Activated CD4-positive, alpha-beta T cell treated with anti-CD3 and anti-CD28 coated beads, Interleukin-2, amount 10 ng/mL, durations not matched to agents 24 days and 14 days (primary cell): ENCODE measurements at places on chromosomes 13 and 19. TPM values are rescaled to one million over a fixed set of nuclear protein-coding genes. Genes with fewer than 3 reads are reported as not detected.
A peak's percentile ranks its signal among the peaks of the same experiment; 100 is the strongest.

DNASE2 gene
- 21.5 and 22.0 TPM in 2 replicates for total RNA-seq

GRCh38 chr13:92951273-92951890 is 275.2 kb upstream of the GPC6 start:
- no peaks in the 10 kb centered on the region for H3K27me3 ChIP-seq
- H3K4me3 ChIP-seq, result no peak overlapping the region
- no peak overlapping the region for H3K27ac ChIP-seq
- no peaks in the 10 kb centered on the region for H3K4me1 ChIP-seq
- no peaks in the 10 kb centered on the region for H3K36me3 ChIP-seq

GRCh38 chr19:13033244-13033643 is 38.0 kb downstream of the NFIX start:
- no peaks in the 10 kb centered on the region for H3K36me3 ChIP-seq
- H3K4me3 ChIP-seq, result no peak overlapping the region
- H3K27me3 ChIP-seq, result peaks cover 2% of the 10 kb centered on the region
- H3K27ac ChIP-seq, result no peak overlapping the region

DNA sequence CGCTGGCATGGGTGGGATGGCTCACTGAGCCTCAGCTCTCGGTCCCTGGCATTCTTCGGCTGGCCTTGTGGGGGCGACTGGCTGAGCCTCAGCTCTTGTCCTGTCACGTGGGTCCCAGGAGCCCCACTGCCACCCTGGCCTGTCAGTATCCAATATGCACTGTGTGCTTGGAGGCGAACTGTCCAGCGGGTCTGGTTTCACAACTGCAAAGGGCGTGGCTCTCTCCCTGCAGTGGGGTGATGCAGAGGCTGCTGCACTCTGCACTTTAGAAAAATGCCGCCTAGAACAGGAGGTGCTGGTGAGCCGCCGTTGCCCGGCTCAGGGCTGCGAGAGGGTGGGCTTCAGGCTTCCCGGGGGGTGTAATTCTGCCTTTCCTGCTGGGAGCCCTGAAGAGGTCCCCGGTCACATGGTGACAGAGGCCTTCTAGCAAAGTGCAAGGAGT is 17.0 kb upstream of the TMEM255B start:
- peak; percentile 76 for DNase-seq
- H3K4me1 ChIP-seq, result peaks cover 19% of the 10 kb centered on the region
- peak overlapping the region; percentile 37 for H3K4me3 ChIP-seq
- peaks cover 31% of the 10 kb centered on the region for H3K27me3 ChIP-seq

DNA sequence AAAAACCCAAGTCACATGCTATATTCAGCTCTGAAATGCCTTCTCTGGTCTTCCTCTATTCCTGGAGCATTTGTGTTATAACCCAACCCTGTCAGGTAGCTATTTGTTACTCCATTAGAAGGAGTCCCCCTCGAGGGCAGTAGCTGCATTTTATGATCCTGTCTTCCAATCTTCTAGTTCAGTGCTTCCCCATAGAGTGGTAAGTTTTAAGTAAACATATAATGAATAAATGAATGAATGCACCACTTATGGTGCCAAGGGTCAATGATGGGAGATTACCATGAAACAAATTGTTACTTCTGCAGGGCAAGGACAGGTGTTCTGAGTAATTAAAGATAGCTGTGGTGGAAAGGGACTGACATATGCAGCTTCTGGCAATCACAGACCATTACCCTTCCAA is 4.0 kb downstream of the RASL11A start:
- H3K36me3 ChIP-seq, result no peaks in the 10 kb centered on the region
- no peak overlapping the region for H3K27ac ChIP-seq
- peaks cover 46% of the 10 kb centered on the region for H3K27me3 ChIP-seq
- no peak for DNase-seq
- no peak overlapping the region for H3K4me3 ChIP-seq

DNA sequence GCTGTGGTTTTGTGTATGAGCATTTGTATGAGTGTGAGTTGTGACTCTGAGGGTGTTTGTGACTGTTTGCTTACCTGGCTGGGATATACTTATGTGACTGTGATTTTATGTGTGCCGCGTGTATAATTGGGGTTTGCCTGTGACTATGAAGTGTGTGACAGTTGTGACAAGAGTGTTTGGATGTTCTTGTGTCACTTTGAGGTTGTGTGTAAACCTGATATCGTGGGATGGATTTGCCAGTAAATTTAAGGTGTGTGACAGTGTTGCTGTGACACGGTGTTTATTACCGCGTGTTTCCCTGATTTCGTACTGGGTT is 442 bp downstream of the ZNF420 start:
- peaks cover 35% of the 10 kb centered on the region for H3K36me3 ChIP-seq
- no peak for DNase-seq
- H3K4me3 ChIP-seq, result peak overlapping the region; percentile 91
- peaks cover 17% of the 10 kb centered on the region for H3K4me1 ChIP-seq

DNA sequence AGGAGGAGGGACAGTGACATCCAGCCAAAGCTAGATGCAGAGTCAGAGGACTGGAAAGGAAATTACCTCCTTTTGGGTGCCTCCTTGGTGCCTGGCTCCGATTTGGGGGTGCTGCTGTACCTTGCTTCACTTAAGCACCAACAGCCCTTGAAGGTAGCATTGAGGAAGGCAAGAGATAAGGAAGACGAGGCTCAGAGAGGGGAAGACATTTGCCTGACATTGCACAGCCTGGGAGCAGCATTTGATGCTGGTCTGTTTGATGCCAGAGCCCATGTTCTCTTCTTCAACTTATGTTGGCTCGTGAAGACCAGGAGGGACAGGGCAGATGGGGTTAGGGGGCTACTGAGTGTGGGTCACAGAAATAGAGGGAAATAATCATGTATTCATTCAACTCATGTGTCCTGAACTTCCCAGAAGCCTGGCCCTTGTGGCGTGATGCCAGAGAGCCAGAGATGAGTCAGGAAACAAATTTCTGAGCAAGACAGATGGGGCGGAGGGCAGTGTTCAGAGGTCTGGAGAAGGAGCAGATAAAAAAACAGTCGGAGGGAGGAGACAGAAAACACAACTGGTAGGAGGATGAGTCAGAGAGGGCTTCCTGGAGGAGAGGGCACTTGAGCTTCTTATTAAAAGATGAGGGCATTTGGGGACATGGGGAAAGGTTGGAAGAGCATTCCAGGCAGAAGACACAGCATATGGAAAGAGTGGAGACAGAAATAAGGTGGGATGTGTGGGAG is 3.0 kb upstream of the C19orf81 start:
- H3K27ac ChIP-seq, result no peak overlapping the region
- DNase-seq, result no peak
- H3K4me3 ChIP-seq, result no peak overlapping the region
- H3K27me3 ChIP-seq, result no peaks in the 10 kb centered on the region
- H3K36me3 ChIP-seq, result no peaks in the 10 kb centered on the region

DNA sequence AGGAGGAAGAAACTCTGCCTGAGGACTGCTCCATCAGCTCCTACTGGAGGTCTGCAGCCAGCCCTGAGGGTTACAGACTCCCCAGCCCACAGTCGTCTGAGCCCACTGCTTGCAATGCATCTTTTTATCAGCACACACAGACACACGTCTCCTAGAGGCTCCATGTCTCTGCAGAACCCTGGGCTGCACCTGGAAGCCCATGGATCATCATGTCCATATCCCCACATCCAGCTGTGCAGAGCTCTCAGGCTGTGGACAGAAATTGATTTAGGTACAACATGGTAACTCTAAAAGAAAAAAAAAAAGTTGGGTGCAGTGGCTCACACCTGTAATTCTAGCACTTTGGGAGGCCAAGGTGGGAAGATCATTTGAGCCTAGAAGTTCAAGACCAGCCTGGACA is 32.9 kb upstream of the ISYNA1 start:
- H3K27ac ChIP-seq, result no peak overlapping the region
- peaks cover 2% of the 10 kb centered on the region for H3K36me3 ChIP-seq
- DNase-seq, result no peak
- H3K4me1 ChIP-seq, result peaks cover 17% of the 10 kb centered on the region
- no peaks in the 10 kb centered on the region for H3K27me3 ChIP-seq
- H3K4me3 ChIP-seq, result no peak overlapping the region

DNA sequence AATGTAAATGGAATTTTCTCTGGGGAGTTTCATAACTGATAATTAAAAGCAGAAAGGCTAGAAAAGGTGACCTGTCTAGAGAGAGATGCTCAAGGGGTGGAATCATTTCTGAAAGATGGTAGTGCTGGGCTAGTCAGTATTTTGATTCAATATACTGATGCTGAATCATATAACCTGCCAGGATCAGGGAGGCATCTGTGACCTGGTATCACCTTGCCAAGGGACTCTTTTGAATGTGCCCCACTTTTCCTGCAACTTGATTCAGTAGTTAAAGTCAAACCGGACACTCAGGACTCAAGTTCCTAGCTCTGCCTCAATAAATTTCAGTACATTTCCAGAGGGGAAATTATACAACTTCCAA is 15.8 kb downstream of the LCP1 start:
- no peaks in the 10 kb centered on the region for H3K27me3 ChIP-seq
- peak; percentile 53 for DNase-seq
- peaks cover 59% of the 10 kb centered on the region for H3K36me3 ChIP-seq
- peak overlapping the region; percentile 87 for H3K27ac ChIP-seq

DNA sequence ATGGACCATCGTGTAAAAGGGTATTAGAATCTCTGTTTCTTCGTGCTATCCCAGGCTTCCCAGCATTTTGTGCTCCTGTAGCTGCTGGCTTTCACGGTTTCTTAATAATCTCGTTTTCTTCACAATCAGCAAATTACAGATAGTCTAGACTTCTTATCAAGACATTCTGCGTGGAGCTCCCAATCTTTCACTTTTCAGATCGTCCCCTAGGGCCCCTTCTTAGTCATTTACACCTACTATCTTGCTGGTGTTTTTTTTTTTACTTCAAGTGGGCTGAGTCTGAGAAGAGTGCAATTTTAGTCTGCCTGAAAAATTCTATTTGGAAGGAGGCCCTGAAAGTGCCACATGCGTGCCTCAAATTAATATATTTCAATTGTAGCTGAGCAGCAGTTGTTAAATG is 275.1 kb downstream of the SHISA2 start:
- no peak overlapping the region for H3K4me3 ChIP-seq
- H3K36me3 ChIP-seq, result no peaks in the 10 kb centered on the region
- peaks cover 5% of the 10 kb centered on the region for H3K4me1 ChIP-seq
- H3K27ac ChIP-seq, result no peak overlapping the region

DNA sequence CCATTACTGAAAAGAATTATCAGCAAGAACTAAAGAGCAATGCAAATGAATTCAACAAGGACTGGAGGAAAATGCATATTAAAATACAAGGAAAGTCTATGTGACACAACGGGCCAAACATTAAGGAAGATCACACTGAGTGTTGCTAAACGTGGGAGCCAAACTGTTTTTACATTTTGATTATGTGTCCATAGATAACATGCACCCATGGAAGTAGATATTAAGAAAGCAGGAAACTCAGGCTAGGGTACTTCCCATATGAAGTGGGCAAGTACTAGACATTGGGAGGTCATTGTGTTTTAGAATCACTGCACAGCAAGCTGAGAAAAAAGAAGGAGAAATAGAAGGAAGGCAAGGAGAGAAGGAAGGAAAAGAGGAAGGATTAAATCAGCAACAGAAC is 161.8 kb downstream of the KCTD12 start:
- no peak for DNase-seq
- H3K4me1 ChIP-seq, result no peaks in the 10 kb centered on the region
- H3K36me3 ChIP-seq, result no peaks in the 10 kb centered on the region
- no peak overlapping the region for H3K4me3 ChIP-seq
- H3K27me3 ChIP-seq, result peaks cover 2% of the 10 kb centered on the region

- H3K4me3 ChIP-seq, result no peak overlapping the region
- no peaks in the 10 kb centered on the region for H3K36me3 ChIP-seq
- H3K4me1 ChIP-seq, result no peaks in the 10 kb centered on the region
- no peak for DNase-seq
- H3K27ac ChIP-seq, result no peak overlapping the region
- H3K27me3 ChIP-seq, result peaks cover 5% of the 10 kb centered on the region
These were observed 343.1 kb upstream of the ARGLU1 start for GRCh38 chr13:106911020-106911419.

DNA sequence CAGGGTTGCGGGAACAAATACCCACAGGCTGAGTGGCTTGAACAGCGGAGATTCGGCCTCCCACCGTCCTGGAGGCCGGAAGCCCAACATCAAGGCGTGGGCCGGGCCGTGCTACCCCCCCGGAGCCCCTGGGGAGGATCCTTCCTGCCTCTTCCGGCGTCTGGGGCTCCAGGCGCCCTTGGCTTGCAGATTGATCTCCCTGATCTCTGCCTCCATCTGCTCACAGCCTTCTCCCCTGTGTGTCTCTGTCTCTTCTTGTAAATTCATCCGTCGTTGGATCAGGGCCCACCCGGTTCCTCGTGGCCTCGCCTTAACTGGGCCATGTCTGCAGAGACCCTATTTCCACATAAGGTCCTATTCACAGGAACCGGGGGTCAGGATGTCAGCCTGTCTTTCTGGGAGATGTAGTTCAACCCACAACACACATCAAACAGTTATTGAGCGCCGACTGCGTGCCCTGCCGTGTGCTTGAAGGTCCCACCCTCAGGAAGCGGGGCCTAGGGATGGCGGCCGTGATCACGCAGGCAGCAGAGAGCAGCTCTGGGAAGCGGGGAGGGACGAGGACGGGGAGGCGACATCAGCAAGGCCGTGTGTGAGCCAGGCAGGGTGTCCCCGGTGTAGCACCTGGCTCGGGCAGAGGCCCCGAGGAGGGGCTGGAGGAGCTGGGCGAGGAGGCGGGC is 21.3 kb downstream of the HCN2 start:
- peaks cover 2% of the 10 kb centered on the region for H3K27me3 ChIP-seq
- H3K27ac ChIP-seq, result peak overlapping the region; percentile 95
- peaks cover 12% of the 10 kb centered on the region for H3K4me1 ChIP-seq
- DNase-seq, result peak; percentile 89
- peak overlapping the region; percentile 86 for H3K4me3 ChIP-seq

DNA sequence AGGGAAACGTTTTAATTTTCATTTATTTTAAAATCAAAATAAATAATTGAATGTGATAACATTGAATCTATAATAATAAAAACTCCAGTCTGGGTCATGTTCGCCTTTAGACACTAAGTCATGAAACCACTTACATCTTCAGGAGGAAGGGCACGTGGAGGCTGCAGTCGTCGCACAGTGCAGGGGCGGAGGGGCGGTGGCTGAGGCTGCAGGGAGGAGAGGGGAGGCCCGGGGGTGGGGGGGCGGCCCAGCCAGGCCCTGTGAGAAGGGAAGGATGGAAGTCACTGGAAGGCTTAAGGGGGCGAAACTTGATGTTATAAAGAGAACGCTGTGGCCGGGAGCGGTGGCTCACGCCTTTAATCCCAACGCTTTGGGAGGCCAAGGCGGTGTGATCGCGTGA is 14.9 kb upstream of the LATS2 start:
- H3K4me3 ChIP-seq, result peak overlapping the region; percentile 48
- DNase-seq, result no peak
- H3K27me3 ChIP-seq, result peaks cover 16% of the 10 kb centered on the region
- H3K4me1 ChIP-seq, result peaks cover 12% of the 10 kb centered on the region
- no peak overlapping the region for H3K27ac ChIP-seq
- no peaks in the 10 kb centered on the region for H3K36me3 ChIP-seq

- peaks cover 42% of the 10 kb centered on the region for H3K36me3 ChIP-seq
- H3K4me1 ChIP-seq, result peaks cover 51% of the 10 kb centered on the region
- no peaks in the 10 kb centered on the region for H3K27me3 ChIP-seq
- peak within 1 kb of the TSS; percentile 94 for H3K27ac ChIP-seq
- peak; percentile 98 for DNase-seq
- peak within 1 kb of the TSS; percentile 97 for H3K4me3 ChIP-seq
These were observed at the start of gene PRKD2 for GRCh38 chr19:46717034-46717715. TSS of gene PRKD2 (minus strand) at chr19:46717114. CDS start at chr19:46716370, 744 bp downstream.
